ENCODE measurements at places on chromosomes 3 and 15.
A peak's percentile ranks its signal among the peaks of the same experiment; 100 is the strongest.

DNA sequence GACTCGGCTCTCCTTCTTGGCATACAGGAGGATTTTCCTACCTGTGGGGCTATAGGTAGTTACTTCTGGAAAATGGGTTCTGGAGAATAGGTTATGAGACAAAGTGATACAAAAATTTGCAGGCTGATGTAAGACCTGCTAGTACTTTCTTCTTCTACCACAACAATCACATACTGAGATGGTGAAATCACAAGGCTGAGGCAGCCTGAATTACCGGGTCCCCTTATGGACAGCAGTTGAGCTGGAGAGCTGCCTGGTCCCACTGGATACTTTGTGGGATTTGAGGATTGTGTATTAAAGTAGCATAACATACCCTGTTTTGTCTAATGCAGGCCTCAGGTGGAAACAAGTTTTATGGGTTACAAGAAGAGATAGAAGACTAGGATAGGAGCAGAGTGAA is 86.5 kb upstream of the FAM98B start:
- DNase-seq: no peak

DNA sequence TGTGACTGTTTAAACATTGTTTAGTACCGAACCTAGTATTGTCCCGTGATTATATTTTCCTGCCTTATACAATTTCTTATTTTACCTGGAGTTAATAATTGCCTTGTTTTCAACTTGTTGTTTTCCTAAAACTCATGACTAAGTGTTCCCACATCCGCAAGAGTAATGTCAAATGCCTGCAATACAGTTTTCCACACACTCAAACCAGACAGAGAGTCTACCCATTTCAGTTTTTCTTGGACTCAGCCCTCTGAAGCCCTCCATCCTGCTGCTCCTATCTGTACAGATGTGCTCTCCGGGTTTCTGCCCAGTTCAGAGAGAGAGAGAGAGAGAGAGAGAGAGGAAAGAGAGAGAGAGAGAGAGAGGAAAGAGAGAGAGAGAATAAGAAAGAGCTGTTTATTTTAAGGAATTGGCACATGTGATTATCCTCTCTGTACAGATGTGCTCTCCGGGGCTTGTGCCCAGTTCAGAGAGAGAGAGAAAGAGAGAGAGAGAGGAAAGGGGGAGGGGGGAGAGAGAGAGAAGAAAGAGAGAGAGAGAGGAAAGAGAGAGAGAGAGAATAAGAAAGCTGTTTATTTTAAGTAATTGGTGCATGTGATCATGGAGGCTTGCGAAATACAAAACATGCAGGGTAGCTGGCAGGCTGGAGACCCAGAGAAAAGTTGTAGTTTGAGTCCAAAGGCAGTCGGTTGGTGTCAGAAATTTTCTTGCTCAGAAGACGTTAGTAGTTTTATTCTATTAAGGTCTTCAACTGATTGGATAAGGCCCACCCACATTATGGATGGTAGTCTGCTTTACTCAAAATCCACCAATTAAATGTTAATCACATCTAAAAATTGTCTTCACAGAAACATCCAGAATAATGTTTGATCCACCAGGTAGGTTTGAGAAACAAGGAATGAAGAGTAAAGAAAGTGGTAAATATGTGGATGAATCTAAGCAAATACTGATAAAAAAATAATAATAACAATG is 104.1 kb upstream of the GOLGA8J start:
- no peak for DNase-seq

DNA sequence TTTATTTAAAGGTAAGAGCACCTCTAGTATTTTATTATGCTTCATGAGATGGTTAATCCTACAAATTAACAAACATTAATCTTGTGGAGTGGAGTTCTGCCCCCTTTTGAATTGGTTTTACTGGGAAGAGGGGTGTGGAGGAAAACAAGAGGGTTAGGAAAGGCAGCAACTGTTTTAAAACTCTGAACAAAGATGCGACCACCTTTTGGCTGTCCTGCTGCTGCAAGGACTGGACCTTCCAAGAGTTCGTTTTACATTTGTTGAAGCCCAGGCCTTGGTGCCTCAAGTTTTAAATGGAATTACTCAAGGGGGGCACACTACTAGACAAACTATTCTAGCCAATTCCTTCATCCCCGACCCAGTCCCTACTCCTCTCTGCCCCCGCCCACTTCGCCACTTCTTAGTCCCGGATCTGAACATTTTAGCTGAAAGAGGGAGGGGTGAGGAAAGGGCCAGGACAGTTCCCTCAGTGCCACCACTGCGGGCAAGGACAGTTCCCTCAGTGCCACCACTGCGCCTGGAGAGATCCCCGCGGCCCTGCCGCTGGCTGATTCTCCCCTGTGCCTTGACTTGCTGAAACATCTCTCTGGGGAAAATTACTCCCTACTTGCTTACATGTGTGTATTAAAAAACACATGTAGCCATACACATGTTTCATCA is 11.2 kb downstream of the SOX2 start:
- no peak for DNase-seq

- DNase-seq: no peak
Measured at GRCh38 chr3:88996691-88997090, 110.7 kb upstream of the EPHA3 start.

- DNase-seq: no peak
Measured at GRCh38 chr3:36596419-36596818, 167.9 kb downstream of the DCLK3 start.

DNA sequence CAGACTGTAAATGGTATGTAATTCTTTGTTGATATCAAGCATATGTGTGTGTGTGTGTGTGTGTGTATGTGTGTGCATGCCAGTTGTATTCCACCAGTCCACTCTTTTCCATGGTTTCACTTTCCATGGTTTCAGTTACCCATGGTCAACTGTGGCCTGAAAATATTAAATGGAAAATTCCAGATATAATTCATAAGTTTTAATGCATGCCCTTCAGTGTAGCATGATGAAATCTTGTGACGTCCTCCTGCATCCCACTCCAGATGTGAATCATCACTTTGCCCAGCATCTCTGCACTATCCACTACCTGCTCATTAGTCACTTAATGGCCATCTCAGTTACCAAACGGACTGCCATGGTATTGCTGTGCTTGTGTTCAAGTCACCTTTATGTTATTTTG is 215.9 kb downstream of the GBE1 start:
- DNase-seq: no peak

DNA sequence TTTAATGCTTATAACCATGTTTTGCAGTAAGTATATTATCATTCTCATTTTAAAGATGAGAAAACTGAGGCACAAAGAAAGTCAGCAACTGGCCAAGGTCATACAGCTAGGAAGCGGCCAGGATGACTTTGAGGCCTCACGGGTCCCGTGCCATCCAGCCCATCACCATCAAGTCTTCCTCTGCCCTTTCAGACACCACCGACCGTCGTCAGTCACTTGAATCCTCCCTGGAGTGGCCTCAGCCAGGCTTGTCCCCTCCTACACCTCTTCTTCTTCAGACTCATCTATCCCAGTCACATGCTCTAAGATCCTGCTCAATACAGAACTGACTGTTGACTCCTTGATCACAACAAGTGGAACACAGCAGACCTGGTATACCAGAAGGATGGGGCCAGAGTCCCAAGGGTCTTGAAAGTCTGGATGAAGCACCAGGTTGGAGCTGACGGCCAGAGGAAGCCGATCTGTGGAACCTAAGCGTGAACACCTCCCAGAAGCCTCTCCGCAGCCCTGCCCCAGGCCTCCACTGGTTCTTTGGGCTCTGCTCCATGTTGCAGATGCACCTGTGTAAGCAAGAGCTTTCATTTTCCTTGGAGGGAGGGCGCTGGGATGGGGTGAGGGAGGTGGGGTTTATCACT is 22.1 kb downstream of the ITGA11 start:
- peak; percentile 33 for DNase-seq

- no peak for DNase-seq
Measured at GRCh38 chr15:66742286-66742685, 40.2 kb downstream of the SMAD6 start.

GRCh38 chr15:39397883-39398282 is 183.0 kb upstream of the THBS1 start:
- no peak for DNase-seq

- DNase-seq: no peak
Measured at GRCh38 chr15:28273468-28273867, 48.5 kb downstream of the HERC2 start.

DNA sequence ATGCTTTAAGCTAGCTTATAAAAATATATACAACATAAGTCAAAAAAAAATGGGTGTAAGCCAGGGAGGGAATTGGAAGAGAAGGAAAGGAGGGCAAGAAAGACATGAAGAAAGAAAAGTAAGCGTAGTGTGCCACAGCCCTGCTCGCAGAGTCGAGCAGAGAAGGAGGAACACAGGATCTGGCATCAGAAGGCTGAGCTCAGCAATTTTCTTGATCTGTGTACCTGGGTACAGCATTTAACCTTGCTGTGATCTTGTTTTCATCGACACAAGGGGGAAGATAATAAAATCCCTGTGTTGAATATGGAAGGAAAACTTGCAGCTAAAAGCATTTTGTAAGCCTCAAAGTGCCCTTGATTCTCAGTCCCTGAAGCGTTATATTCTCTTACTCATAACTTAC is 23.7 kb upstream of the C2CD4B start:
- DNase-seq: no peak

DNA sequence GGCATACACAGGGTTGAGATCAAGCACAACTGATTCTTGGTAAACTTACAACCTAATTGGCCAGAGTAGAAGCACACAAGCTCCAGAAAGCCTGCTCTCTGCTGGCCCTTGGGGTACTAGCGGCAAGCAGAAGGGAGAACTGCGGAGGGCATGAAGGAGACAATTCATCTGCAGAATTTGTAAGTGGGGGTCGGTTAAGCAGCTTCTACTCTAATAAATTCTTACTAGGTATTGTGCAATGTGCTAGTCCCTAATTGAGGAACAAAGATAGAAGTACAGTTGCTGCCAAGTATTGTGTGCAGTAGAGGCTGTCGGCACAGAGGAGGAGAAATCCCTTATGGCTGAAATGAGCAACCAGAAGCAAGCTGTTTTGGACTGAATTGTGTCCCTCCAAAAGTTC is 91.2 kb upstream of the VEPH1 start:
- DNase-seq: no peak

GRCh38 chr3:160992712-160993111 is 112.4 kb downstream of the B3GALNT1 start:
- no peak for DNase-seq

- DNase-seq: no peak
Measured at GRCh38 chr3:30314757-30315325, 291.6 kb upstream of the TGFBR2 start.

- no peak for DNase-seq
Measured at GRCh38 chr15:88375234-88375927, 91.8 kb downstream of the MRPL46 start.
